Renal cortex interstitium (tissue), 15 donors: ENCODE measurements at places on chromosomes 12 and 14. TPM values are rescaled to one million over a fixed set of nuclear protein-coding genes. Genes with fewer than 3 reads are reported as not detected.

RNASE2 gene
- polyA plus RNA-seq, result 1.3 TPM

LRRC43 gene
- polyA plus RNA-seq, result 3.6 TPM

GNPTAB gene
- polyA plus RNA-seq, result 32.8 TPM

WDR89 gene
- polyA plus RNA-seq, result 22.5 TPM

IQSEC3 gene
- 8.0 TPM for polyA plus RNA-seq

- DNase-seq, result no peak
These were observed 141.3 kb upstream of the HIF1A start for GRCh38 chr14:61553730-61554641.

DNA sequence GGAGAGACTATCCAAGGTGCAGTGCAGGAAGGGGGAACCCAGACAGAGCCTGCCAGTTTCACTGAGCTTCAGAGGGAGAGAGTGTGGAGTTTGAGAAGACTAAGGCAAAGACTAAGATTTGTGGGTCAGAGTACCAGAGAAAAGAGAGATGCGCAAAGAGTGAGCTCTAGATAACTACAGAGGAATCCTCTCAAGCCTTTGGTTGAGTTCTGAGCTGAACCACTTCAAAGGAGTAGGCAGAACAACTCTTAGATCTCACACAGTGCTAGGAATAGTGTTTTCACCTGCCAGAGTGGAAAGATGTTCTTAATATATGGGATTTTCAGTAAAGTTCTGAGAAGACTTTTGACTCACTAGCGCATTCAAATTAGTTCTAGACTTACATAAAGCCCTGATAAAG is 10.7 kb upstream of the M6PR start:
- no peak for DNase-seq

- DNase-seq, result no peak
These were observed 5.3 kb upstream of the PSMD9 start for GRCh38 chr12:121883315-121883660.

GRCh38 chr12:124286414-124286813 is 8.5 kb upstream of the RFLNA start:
- no peak for DNase-seq

GRCh38 chr14:80395031-80395430 is 183.7 kb upstream of the DIO2 start:
- DNase-seq, result no peak

DNA sequence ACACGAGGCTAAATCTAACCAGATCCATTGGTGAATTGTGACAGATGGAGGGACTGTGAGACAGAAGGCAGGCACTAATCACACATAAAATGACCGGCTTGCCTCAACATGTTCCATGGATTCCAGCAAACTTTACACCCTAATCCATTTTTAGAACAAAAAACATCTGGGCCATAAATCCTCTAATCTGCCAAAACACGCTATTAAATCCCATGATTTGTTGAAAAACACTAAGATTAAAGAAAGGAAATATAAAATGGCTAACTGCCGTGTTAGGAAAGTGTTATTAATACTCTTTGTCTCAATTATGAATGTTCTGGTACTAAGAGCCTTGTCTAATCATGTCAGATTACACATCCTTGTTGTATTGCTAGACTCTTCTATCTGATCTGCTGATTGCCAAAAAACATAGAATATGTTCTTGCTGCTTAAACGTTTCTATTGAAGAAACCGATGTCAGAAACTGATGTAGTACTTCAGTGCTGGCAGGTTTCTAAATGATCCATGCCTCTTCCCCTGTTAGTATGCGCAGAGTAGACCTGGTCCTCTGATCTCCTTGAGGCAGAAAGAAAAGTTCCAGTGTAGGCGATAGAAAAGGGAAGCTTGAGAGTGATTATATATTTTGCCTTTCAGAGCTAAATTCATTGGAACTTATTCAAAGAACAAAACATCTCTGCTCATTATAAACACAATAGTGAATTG is 384.9 kb downstream of the SOX5 start:
- peak; percentile 16 for DNase-seq

GRCh38 chr12:34347367-34347766 is 325.1 kb downstream of the ALG10 start:
- DNase-seq, result no peak
